M059J (cell line): ENCODE measurements at places on chromosomes 1 and 21.

DNA sequence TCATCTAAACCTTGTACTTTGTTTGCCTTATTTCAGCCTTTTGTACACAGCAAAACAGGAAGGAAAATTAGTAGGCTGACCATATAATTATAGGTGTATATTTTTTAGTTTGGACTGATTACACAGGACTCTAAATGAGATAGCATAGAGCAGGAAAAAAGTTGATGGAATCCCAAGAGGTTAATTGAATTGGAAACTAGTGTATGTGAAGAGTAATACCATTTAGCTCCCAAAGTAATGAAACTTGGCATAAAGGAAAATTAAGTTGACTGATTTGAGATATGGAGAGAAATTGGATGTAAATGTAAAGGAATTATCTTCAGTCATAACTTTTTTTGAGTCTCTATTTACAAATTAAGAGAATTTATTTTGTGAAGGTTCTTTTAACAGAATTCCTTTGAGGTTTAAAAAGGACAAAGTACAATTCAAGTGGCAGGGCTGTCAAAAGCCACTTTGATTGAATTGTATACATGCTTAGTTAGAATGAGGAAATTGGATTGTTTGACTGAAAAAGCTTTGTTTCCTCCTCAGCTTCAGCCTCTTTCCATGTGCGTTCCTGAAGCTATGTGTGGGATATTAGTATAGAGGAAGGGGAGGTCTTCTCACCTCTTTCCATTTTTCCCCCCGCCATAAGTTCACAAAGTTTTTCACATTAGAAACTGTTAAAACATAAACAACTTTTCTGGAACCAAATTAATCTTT, 26.4 kb downstream of the SNX27 start:
- DNase-seq = no peak

- DNase-seq = peak; percentile 74
These were observed 24.3 kb downstream of the EBNA1BP2 start for GRCh38 chr1:43147625-43148327.

DNA sequence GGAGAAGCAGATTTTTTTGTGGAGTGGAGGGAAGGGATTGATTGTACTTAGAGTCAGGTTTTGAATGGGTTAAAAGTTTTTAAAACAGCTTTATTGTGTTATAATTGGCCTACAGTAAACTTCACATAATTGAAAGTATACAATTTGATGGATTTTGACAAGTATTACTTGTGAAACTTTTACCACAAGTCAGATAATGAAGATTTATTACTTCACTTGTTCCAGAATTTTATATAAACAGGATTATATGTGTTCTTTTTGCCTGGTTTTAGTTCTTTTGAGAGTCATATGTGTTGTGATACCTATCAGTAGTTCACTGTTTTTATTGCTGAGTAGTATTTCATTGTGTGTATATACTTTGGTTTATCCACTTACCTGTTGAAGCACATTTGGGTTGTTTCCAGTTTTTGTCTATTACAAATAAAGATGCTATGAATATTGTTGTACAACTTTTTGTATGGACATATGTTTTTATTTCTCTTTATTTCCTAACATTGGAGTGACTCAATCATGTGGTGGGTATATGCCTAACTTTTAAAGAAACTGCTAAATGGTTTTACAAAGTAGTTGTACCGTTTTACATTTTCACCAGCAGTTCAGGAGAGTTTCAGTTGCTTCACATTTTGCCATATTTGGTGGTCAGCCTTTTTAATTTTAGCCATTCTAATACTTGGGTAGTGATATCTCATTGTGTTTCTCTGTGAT, 71.0 kb downstream of the DYRK1A start:
- no peak for DNase-seq

GRCh38 chr1:19442154-19443096, 42.9 kb downstream of the CAPZB start:
- DNase-seq = no peak

GRCh38 chr1:169945181-169945580, 51.5 kb upstream of the SCYL3 start:
- DNase-seq = no peak

DNA sequence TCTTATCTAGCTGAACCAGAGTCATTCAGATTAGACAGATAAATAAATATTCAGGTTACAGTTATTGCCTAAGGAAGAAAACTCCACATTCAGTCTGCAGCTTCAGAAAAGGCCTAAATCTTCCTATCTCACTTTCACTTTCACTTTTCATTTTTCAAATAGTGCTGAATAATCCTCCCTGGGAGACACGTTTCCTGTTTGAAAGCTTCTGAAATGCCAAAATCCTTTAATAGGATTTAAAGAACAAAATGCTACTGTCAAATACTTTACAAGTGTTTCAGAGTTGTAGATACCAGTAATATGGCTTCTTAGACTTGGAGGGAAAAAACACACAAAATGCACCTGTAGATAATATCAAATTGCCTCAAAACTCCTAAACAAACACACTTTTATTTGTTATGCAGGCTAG, 3.9 kb downstream of the PSMB2 start:
- DNase-seq = peak; percentile 75
